ENCODE measurements at places on chromosomes 16 and 17. TPM values are rescaled to one million over a fixed set of nuclear protein-coding genes. Genes with fewer than 3 reads are reported as not detected.

Gene TBC1D3K
- total RNA-seq: not detected

Gene CHTF8
- total RNA-seq: 44.3 TPM

Gene CCL1
- not detected for total RNA-seq

Gene CCL3
- total RNA-seq: 0.74 TPM

Gene C1QTNF8
- total RNA-seq: under 0.01 TPM

Gene C17orf113
- 2.5 TPM for total RNA-seq

Gene KLHDC4
- 15.7 TPM for total RNA-seq

Gene RAP1GAP2
- total RNA-seq: 24.8 TPM

Gene DDX28
- total RNA-seq: 6.4 TPM

Gene HOXB4
- not detected for total RNA-seq

Gene CACNG4
- total RNA-seq: 44.0 TPM

Gene ZPBP2
- total RNA-seq: not detected

Gene AHSP
- 4.9 TPM for total RNA-seq

Gene DUSP14
- 9.1 TPM for total RNA-seq

Gene PPP1R1B
- total RNA-seq: 20.7 TPM

Gene PHAF1
- 19.2 TPM for total RNA-seq

Gene EME1
- total RNA-seq: 0.74 TPM

Gene EDC4
- total RNA-seq: 51.9 TPM

Gene BRIP1
- total RNA-seq: 3.0 TPM

Gene CD300E
- total RNA-seq: under 0.01 TPM

Gene PPP1R27
- not detected for total RNA-seq

Gene SYNGR3
- total RNA-seq: 64.4 TPM

Gene PRSS8
- total RNA-seq: not detected

Gene NATD1
- 3.0 TPM for total RNA-seq

Gene DNAI2
- total RNA-seq: 0.25 TPM

Gene OTOP2
- total RNA-seq: not detected

Gene KRTAP1-1
- total RNA-seq: not detected

Gene VAT1
- total RNA-seq: 51.1 TPM

Gene CEP95
- 70.6 TPM for total RNA-seq

Gene C16orf46
- 3.7 TPM for total RNA-seq

Gene PAM16
- total RNA-seq: 16.7 TPM

Gene PRSS53
- total RNA-seq: 1.5 TPM

Gene ATP2A3
- 2.2 TPM for total RNA-seq

Gene RNF227
- 10.8 TPM for total RNA-seq

Gene LITAFD
- total RNA-seq: not detected

Gene HASPIN
- 0.25 TPM for total RNA-seq

Gene XYLT1
- total RNA-seq: 24.1 TPM

Gene MYH8
- not detected for total RNA-seq

Gene SCGB1C2
- total RNA-seq: not detected

Gene KRT15
- 0.25 TPM for total RNA-seq

Gene SLC52A1
- not detected for total RNA-seq

Gene RRAD
- 1.5 TPM for total RNA-seq

Gene HS3ST3A1
- 0.74 TPM for total RNA-seq

Gene NXPH3
- total RNA-seq: 9.6 TPM

Gene GAST
- total RNA-seq: not detected

Measured in temporal lobe (tissue), 4 donors.